ENCODE measurements at places on chromosomes 12 and 14.
A peak's percentile ranks its signal among the peaks of the same experiment; 100 is the strongest.

GRCh38 chr12:122310626-122311333 lies 44.5 kb upstream of the VPS33A start:
- no peak for DNase-seq

DNA sequence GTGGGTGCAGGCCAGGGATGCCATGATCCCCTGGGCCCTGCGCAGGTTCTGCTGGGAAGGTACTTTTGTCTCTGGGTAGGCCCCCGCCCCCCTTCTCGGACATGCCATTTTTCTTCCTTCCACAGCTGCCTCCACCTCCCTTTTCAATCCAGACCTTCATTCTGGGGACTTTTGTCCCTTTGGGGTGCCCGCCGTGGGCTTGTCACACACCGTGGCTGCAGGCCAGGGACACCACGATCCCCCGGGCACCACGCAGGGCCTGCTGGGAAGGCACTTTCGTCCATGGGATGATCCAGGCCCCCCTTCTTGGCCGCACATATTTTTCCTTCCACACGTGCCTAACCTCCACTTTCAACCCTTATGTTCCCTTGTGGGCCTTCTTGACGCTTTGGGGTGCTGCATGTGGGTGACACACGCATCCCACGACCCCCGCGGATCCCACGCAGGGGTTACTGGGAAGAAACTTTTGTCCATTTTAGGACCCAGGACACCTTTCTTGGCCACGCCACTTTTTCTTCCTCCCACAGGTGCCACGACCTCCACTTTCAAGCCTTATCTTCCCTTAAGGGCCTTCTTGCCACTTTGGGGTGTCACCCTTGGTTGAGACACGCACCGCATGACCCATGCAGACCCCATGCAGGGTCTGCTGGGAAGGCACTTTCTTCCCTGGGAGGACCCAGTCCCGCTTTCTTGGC lies 272.5 kb downstream of the ALG10 start:
- DNase-seq, result no peak

DNA sequence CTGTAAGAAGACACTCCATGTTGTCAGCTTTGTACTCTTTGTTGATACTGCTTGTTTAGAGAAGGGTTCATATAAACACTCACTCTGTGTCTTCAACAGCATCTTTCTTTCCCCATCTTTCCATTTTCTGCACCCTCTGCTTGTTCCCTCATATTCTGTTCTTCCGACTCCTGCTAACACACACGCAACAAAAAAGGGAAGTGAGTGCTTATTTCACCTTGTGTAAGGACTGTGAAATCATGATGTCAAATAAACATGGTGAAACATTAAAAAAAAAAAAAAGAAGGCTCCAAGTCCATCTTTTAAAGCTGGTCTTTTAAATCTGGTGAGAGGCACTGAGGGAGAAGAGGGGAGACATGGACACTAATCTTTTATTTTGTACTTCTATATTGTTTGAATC lies 145.4 kb downstream of the RPAP3 start:
- no peak for DNase-seq

- DNase-seq, result peak; percentile 44
Measured at GRCh38 chr12:54217774-54218241, 29.0 kb upstream of the SMUG1 start.

DNA sequence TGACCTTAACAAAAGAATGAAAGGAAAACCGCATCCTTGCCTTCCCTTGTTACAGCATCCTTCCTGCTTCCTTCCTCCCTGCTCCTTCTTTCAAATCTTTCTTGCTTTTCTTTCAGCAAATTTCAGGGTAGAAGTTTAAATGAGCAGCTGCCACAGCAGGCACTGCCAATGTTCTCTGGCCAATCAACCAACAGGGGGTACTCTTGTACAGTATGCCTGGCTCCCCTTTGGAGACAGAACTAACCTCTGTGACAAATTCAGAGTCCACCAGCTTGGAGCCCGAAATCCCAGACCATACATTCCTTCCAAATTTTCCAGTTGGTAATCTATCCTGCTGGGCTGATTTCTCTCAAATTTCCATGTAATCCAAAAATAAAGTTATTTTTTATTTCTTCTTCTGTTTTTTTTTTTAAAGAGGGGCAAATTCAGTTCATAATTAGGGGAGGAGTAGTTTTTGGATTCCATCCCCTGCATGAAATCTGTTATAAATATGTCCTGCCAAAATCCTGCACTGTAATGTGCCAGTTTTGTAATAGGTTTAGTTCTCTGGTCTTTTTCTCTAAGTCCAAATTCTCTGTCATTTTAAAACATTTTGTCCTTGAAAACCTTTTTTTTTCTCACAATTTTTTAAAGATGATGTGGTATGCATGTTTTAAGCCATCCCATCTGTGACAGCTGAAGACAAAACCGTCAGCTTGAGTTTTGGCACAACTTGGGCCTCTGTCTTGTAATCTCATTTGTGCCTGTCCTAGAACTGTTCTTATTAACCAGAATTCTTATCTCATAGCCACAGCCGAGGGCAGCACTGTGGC lies 610.0 kb upstream of the LMO3 start:
- DNase-seq, result peak; percentile 8

DNA sequence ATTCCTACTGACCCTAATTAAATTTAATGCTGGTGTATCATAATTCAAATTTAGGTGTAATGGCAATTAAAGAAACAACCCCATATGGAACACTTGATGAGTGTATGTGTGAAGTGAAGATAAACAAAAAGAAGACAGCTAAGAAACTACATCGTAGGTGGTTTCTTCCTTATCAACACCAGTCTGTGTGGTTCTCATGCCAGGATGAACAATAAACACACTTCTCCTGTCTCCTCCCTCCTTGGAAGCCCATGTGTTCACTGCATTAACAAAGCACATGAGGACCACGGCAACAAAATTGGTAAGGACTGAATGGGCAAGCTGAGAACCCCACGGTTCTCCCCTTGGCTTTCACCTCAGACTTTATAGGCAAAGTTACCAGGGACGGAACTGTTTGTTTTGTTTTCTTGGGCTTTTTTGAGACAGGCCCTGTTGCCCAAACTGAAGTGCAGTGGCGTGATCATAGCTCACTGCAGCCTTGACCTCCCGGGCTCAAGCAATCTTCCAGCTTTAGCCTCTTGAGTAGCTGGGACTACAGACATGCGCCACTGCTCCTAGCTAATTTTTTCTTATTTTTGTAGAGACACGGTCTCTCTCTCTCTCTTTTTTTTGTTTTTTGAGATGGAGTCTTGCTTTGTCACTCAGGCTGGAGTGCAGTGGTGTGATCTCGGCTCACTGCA lies 71.0 kb downstream of the TRAFD1 start:
- no peak for DNase-seq

DNA sequence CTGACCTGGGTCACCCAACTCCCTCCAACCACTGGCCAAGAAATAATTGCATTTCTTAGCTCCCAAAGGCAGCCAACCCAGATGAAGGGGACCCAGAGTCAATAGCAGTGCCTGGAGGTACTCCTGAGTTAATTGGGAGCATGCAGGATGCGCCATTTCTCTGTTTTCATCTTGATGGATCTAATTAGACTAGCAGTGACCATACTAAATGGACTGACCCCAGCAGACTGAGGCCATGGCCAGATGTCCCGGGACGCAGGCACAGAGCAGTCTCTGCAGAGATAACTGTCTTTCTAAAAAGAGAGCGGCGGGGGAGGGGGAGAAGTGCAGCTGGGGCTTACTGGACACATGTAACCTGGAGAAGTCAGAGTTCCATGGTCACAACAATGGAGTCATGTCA lies 53.2 kb upstream of the CMKLR1 start:
- no peak for DNase-seq

DNA sequence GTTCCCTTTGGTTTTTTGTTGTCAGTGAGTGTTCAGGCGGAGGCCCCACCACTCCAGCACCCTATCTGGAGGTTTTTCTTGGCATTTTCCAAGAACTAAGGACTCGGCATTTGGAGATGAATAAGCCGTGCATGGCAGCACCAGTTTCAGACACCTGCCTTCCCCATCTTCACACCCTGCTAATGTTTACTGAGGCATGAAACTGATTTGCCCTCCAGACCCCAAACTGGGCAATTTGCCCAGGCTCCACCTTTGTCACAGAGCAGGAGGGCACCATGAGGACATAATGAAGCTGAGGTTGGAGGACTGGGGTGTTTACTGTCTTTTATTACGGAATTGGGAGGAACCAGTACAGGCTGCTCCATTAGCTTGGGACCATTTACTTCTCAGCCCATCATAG lies 113.4 kb downstream of the LGMN start:
- DNase-seq, result no peak

DNA sequence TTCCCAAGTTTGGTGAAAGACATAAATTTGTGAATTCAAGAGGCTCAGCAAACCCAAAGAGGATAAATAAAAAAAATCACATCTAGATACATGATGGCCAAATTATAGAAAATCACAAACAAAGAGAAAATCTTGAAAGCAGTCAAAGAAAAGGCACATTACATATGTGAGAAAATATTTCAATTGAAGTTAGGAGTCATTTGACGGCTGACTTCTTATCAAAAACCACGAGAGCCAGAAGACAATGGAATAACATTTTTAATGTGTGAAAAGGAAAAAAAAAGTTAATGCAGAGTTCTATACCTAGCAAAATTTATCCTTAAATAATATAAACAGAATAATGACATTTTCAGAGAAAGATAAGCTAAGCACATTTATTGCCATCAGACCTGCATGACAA lies 307.0 kb downstream of the C12orf75 start:
- no peak for DNase-seq
